Psoas muscle (tissue), 8 donors: ENCODE measurements at places on chromosomes 7 and 10. TPM values are rescaled to one million over a fixed set of nuclear protein-coding genes. Genes with fewer than 3 reads are reported as not detected.
A peak's percentile ranks its signal among the peaks of the same experiment; 100 is the strongest.

DNA sequence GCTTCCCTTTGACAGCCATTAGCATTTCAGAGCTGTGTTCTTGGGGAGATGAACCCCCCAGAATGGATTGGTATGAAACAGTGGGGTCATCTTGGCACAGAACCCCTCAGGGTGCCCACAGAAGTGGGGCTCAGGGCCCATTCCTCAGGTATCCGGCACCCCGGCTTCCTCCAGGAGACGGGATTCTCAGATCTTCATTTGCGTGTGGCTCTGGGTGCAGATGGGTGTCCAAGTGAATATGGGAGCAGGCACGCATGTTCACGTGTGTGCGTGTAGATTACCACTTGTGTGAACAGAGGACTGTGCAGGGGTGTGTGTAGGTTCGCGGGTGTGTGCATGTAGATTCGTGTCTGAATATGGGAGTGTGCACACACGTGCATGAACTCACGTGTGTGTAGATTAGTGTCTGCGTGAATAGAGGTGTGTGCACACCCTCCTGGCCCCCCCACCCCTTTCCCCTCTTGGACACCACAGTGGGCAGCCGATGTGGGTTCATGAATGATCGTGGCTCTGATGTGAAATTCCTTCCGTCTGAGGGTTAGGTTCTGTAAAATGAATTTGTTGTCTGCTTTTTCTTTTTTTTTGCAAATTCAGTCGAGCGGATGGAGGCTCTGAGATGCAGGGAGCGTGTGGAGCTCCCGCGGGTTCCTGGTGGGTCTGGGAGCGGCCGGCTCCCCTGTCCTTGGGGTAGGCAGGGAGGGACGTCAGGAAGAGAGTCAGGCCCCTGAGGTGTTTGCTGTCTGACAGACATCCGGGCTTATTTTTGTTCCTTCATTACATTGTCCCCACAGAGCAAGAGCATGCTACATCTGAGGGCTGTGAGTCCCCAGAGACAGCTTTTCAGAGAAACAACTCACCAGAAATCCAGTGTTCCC is 7.4 kb downstream of the ELFN1 start:
- no peak for DNase-seq

- DNase-seq = no peak
These were observed 723.7 kb downstream of the SORCS1 start for GRCh38 chr10:106440767-106441166.

- no peak for DNase-seq
These were observed 81.3 kb downstream of the C10orf105 start for GRCh38 chr10:71638064-71638821.

DNA sequence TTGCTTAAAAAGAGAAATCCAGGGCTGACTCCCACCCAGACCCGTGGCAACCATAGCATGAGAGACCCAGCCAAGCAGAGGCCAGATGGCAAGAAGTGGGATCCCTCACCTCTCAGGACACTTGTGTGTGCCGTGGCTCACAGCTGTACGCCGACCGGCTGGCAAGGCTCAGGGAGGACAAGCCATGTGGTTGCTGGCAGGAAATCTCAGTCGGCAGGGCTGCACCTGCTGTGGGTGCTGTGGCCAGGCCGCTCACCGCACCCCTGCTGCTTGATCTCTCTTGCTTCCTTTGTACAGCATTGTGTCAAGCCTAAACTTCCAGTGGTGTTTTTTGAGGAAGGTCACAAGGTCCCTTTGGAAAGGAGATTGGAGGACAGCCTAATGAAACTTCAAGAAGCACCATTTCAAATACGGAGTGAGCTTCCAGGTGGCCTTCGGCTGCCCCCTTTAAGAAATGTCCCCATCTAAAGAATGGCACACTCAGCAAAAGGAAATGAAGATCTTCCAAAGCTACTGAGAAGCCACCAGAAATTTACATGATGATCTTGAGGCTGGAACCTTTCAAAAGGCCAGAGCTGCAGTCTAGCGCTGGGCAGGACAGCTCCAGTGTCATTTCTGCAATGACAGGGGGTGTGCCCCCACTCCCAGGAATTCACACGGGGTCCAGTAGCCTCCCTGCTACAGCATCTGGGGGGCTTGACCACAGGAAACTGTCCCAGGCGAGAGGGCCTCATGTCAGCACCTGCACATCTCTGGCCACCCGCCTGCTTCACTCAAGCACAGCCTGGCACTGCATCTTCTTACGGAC is 409.0 kb upstream of the MGMT start:
- DNase-seq = peak; percentile 27

- no peak for DNase-seq
These were observed 1.3 kb downstream of the TSPAN13 start for GRCh38 chr7:16754856-16755317.

- DNase-seq = no peak
These were observed 31.2 kb upstream of the FAM20C start for GRCh38 chr7:160958-161725.

DNA sequence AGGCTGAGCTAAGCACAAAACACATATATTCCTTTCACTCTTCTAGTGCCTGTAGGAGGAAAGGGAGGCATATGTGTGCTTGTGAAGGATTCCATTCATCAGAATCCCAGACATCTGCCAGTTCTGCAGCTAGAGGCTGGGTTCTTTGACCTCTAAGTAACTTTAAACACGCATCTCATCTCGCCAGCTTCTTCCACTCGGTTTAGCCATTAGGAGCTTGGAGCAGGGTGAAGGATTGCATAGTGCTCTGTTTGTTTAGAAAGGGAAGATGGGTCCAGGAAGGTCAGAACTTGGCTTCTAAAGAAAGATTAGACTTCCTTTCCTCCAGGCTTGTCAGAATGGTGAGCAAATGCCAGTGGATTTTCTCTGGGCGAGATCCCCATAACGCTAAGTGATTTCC is 43.6 kb downstream of the HK1 start:
- no peak for DNase-seq

DNA sequence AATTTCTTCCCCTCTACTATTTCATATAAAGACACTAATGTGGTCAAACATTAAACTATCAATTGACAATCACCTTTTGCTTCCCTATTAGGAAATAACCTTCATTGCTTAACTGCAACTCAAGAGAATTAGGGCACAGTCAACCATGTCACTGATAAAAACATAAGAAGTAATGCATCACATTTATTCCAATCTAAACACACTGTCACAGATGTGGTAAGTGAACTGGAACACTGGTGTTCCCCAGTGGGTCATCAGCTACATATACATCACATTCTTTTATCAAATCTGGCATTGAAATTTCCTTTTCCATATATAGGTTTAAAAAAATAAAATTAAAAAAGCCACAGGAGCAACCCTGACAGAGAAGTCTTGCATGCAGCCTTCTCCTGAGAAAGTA is 3.7 kb downstream of the TRIL start:
- DNase-seq = no peak

DNA sequence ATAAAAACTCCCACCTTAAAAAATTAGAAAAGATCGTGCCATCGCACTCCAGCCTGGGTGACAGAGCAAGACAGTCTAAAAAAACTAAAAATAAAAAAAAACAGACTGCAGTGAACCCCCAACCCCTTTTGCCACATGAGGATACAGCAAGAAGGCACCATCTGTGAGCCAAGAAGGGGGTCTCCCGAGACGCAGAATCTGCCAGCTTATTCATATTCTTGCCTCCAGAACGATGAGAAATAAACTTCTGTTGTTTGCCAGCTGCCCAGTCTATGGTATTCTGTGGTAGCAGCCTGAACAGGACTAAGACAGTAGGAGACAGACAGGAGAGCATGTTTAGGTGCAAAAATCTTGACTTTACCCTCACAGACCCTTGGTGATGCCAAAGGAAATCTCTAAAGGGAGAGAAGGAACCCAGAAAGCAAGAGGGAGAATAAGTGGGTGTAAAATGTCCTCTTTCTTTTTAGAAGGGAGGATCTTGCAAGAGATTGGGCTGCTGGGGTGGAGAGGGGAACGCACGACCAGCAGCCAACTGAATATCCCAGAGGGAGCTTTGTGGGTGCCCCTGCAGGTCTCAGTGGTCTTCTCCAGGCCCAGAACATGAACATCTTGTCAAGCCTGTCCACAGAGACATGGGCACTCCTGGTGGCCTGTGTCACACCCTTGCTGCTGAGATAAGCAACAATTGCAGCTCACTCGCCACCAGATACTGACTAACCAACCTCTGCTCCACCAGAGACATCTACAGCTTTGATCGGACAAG is 400.7 kb upstream of the FOXK1 start:
- no peak for DNase-seq

DNA sequence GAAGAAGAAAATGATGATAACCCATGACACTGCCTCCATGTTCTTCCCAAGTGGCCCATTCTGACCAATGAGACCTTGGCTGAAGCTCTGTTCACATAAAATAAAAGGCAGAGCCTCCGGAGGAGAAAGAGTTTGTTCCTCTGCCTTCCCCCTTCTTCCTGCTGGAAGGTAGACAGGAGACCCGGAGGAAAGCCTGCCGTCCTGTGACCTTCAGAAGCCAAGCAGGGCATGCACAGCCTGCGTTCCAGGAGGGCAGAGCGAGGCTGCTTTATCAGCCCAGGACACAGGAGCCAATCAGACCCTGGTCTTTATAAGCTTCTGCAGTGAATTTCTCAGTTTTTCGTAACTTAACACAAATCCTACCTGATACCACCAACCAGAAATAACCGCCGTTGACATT is 8.6 kb upstream of the GRID1 start:
- DNase-seq = no peak

DNA sequence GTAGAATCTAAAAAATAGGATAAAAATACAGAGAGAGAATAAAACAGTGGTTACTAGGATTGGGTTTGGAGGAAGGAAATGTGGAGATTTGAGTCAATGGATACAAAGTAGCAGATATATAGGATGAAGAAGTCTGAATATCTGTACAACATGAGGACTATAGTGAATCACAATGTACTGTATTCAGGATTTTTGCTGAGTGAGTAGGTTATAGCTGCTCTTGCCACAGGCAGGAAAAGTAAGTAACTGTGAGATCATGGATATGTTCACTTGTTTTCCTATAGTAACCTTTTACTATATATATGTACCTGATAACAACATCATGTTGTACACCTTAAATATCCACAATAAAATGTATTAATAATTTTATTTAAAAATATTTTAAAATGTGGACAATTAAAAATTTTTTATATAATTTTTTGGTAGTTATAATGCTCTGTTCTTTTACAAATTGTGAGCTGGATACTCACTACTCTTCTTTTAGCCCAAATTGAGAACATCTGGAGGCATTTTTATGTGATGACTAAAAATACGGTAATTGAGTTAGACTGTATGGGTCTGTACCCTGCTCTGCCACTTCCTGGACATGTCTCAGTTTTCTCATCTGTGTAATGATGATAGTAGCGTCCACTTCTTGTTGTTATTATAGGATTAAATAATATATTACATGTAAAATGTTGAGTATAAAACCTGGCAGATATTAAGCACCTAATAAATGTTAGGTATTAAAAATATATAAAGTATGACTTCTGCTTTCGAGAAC is 439.1 kb downstream of the AUTS2 start:
- DNase-seq = no peak

Gene DPP6
- total RNA-seq = 1.8 TPM

Gene PCDH15
- not detected for total RNA-seq

Gene PHYH
- total RNA-seq = 182 TPM

Gene MAT1A
- total RNA-seq = not detected

Gene TSPAN12
- total RNA-seq = 2.8 TPM

Gene HNRNPF
- 130 TPM for total RNA-seq

Gene PLXNA4
- 1.6 TPM for total RNA-seq

Gene STAMBPL1
- 1.1 TPM for total RNA-seq

Gene CALCR
- total RNA-seq = 0.64 TPM
